ENCODE measurements at places on chromosomes 3 and 15. TPM values are rescaled to one million over a fixed set of nuclear protein-coding genes. Genes with fewer than 3 reads are reported as not detected.

DNA sequence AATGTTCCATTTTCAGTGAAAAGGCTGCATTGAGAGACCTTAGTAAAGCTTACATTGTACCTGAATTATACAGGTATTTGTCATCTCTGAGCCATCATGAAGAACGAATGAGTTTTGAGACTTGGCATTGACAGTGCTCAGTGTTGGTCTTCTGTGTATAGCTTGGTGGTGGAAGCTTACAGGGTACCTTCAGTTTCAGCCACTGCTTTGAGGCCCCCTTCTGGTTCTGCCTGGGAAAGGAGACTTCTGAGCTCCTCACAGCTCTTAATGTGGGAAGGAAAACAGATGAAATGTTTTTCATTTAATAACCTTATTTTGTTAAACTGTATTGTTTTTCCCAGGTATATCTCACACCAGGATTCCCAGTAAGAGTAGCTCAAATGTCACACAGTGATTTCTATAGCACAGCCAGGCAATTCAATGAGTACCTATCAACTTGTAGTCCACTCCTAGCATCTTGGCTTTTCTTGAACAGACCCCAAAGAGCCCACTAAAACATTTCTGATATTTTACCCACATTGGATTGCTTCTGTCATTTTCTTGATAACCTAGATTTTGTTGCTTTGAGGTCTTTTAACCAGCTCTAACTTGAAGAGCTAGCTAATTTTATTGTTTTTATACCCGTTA lies 5.6 kb downstream of the SERPINI1 start:
- DNase-seq, result peak; percentile 75

DNA sequence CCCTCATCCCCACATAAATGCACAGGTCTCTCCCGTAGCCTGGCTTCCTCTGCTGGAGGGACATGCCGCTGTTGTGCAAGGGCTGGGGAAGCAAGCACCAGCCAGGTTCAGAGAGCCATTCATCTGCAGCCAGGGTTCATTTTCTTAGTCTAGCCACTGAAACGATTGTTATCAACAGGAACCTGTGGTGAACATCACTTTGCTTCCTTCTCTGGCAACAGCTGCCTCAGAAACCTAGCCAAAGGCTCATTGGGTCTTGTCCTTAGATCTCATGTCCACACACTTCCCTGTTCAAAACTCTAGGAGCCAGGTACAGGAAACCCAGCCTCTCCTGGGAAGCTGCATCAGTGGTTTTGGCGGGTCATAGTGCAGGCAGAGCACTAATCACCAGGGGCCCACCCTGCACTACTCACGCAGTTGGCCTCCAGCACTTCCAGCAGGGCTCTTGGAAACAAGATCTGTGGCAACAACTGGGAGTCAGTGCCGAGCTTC lies 47.0 kb downstream of the OXNAD1 start:
- DNase-seq, result no peak

- DNase-seq, result no peak
These were observed 75.9 kb downstream of the TNIK start for GRCh38 chr3:171384101-171384891.

DNA sequence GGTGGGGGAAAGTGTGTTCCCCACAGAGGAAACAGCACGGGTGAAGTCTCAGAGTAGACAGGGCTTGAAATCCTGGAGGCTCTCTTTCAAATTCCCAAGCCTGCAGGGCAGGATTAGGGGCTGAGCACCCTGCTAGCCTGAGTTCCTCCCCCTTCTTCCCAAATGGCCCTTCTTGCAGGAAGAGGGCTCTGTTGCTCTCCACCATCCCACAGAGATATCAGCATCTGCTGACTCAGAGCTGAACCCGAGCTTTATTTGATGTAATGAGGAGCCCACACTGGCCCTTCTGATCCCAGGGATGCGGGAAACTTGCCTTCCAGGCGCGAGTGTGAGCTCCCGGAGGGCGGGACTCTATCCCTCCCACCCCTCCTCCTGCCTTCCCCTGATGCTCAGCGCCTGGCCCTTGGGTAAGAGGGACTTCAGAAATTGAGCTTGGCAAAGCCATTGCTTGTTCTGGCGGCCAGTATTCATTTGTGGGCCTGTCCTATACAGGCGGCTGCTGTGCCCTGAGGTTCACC lies 1.4 kb upstream of the STRA6 start:
- no peak for DNase-seq

DNA sequence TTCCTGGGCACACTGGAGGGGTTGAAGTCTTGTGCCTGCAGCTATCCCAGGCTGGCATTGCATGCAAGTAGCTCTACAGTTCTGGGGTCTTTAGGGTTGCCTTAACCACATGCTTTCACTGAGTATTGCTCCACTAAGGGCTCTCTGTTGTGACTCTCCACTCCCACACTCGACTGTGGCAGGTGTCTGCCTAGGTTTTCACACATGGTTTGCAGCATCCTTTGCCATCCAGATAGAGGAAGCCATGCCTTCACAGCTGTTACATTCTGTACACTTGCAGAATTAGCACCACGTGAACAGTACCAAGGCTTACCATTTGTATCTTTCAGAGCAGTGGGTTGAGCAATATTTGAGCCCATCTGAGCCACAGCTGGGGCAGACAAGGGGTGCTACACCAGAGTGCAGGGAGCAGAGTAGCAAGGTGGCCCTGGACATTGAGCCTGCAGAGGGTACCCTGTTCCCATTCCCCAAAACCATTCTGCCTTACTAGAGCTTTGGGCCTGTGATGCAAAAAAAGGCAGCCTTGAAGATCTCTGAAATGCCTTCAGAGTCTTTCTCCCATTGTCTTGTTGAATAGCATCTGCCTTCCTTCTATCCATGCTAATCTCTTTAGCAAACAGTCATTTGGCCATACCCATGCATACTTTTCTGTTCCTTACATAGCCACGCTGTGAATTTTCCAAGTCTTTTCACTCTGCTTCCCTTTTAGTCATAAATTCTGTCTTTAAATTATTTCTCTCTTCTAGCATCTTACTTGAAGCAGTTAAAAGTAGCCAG lies 95.2 kb upstream of the PLCL2 start:
- DNase-seq, result no peak

GRCh38 chr15:75583701-75584100 lies 4.6 kb upstream of the PTPN9 start:
- no peak for DNase-seq

GRCh38 chr15:95880031-95880570 lies 450.4 kb upstream of the NR2F2 start:
- no peak for DNase-seq

DNA sequence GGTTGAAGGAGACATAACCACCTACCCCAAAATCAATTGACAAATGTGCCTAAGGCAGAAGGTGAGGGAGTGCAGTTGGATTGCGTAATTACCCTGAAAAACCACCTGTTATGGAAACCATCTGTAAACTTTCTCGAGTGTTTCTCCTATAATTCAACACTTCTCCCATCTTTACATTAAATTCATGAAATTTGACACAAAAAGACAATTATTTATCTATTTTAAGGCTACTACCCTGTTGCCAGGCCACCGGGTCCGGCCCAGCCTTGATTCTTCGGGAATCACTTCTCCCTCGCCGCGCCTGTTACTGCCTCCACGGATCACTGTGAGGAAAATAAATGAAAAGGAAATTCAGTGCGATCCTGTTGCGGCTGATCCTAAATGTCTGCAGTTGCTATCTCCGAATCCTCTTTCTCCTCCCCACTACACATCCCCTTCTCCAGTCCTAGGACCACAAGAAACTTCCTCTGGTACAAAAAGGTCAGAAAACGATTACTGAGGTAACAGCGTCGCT lies 646 bp downstream of the IQCB1 start:
- DNase-seq, result no peak

DNA sequence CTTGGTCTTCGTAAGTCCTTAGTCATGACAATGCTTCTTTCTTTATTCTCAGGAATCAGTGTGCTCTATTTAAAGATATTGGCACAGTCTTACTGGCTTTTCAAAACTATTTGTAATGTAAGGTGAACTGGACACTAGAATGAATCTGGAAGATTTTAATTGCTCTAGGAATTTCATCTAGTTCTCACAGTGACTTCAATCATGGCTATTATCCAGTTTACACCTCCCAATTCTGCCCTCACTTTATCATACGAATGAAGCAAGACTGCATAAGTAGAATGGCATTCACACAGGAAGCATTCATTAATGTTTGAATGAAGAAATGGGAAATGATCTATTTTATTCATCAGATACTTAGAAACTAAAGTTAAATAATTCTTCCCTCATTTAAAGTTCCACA lies 26.7 kb upstream of the DRD3 start:
- DNase-seq, result no peak

DNA sequence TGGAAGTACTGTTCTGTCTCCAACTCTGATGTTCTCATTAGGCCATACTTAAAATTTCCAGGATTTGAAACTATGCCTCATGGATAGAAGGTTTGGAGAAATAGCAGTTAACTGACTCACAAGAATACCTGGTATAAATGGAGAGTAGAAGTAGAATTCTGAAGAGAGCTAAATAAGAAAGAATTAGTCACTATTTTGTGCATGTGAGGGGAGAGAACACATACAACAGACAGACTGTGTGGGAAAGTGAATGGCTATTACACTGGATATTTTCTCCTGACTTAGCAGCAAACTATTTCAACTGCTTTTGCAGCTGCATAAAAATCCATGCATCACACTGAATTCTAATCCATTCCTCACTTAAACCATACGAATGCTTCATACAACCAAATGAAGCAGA lies 71.3 kb downstream of the C3orf70 start:
- DNase-seq, result no peak

- no peak for DNase-seq
These were observed 39.1 kb downstream of the GOLM2 start for GRCh38 chr15:44327578-44327977.

DNA sequence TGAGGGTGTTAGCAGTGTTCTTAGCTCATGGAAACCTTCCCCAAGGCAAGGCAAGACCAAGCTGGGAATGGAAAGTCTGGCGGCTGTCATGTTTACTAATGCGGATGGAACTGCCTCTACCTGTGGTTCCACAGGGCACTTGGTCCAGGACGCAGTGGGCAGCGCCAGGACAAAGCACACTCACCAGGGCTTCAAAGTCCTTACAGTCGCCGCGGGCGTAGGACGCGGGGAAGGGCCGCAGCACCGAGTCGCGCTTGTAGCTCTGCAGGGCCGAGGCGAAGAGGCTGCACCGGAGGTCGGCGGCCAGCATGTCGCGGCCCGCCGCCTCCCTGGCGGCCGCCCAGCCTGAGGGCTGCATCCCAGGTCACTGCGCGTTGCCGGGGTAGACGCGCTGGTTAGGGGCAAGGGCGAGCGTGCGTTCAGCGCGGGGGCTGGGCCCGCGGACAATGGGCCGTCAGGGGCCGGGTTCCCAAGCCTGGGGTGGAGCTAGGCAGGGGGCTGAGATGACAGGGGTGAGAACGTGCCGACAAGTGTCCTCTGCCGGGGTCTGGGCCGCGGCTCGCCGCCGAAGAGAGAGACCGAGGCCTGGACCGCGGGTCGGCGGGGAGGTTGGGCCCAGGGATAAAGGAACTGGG lies 497 bp downstream of the PARP16 start:
- DNase-seq, result peak; percentile 61

DNA sequence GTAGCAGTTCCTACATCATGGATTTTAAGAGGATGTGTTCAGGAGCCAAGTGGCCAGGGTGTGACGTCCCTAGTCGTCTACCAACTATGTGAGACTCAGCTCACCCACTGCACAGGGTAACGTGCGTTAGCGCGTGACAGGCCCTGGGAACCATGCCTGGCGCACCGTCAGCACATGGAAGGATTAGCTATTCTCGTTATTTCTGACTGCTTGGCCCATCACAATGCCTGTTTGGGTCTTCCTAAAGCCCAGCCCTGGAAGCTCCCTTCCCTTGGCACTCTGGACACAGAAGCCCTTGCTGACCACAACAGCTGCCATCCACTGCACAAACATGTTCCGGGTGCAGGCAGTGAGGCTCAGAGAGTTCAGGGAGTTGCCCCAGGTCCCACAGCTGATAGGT lies 91.0 kb upstream of the RPL32 start:
- no peak for DNase-seq

DNA sequence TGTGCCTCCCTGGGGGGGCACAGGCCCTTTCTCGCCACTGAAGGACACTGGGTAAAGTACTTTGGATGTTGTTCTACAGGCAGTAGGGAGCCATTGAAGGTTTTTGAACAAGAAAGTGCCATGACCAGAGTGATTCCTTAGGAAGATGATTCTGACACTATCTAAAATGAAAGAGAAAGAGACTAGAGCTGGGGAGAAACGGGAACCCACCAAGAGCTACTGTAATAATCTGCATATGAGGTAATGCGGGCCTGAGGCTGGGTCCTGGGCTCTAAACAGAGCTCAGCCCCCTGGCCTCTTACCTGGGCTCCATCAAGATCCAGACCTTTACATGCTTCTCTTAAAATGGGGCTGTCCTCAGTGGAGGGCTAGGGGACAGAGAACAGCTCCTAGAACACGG lies 24.9 kb downstream of the GRK7 start:
- no peak for DNase-seq

DNA sequence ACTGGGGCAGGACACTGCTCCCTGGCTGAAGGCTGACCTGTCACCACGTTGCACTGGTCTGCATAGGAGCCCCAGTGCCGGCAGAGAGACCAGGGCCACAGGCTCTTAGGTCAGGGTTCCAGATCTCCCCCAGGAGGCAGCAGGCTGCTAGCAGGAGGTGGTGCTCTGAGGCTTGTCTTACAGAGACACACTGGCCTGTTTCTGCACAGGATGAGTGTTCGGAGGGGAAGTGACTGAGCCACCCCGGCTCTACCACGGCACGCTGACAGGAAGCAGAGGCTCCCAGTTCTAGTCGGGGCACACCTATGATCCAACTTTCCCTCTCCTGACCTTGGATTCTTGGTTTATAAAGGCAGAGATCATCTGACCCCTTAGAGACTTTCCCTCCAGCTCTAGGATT lies 8.6 kb downstream of the FBXL22 start:
- DNase-seq, result no peak

GRCh38 chr3:195213639-195214315 lies 57.2 kb downstream of the XXYLT1 start:
- DNase-seq, result no peak

- DNase-seq, result no peak
These were observed 31.6 kb downstream of the SLC22A14 start for GRCh38 chr3:38313695-38314094.

Gene FBXO40
- not detected for total RNA-seq

Gene CSNK1G1
- total RNA-seq, result 37.1 TPM

Gene SH3GL3
- not detected for total RNA-seq

Gene CLRN1
- not detected for total RNA-seq

Gene RPP25
- total RNA-seq, result 8.1 TPM

Gene FAM43A
- total RNA-seq, result 80.7 TPM

Gene TNK2
- total RNA-seq, result 26.0 TPM

Gene IP6K1
- total RNA-seq, result 22.3 TPM

Gene MST1
- total RNA-seq, result 25.6 TPM

Gene SYNM
- total RNA-seq, result not detected

Gene TP53BP1
- 82.3 TPM for total RNA-seq

Gene MINAR1
- total RNA-seq, result 3.8 TPM

Measured in Karpas-422 (cell line).